ENCODE measurements at places on chromosomes 3 and 15. TPM values are rescaled to one million over a fixed set of nuclear protein-coding genes. Genes with fewer than 3 reads are reported as not detected.
A peak's percentile ranks its signal among the peaks of the same experiment; 100 is the strongest.

- DNase-seq, result no peak
Measured at GRCh38 chr3:161212906-161213305, 8.2 kb upstream of the NMD3 start.

- peak; percentile 76 for DNase-seq
Measured at GRCh38 chr15:86079508-86080266, at the start of gene AGBL1. TSS of gene AGBL1 (plus strand) at chr15:86079871.

GRCh38 chr3:194069421-194070219 lies 66.3 kb upstream of the HES1 start:
- DNase-seq, result no peak

DNA sequence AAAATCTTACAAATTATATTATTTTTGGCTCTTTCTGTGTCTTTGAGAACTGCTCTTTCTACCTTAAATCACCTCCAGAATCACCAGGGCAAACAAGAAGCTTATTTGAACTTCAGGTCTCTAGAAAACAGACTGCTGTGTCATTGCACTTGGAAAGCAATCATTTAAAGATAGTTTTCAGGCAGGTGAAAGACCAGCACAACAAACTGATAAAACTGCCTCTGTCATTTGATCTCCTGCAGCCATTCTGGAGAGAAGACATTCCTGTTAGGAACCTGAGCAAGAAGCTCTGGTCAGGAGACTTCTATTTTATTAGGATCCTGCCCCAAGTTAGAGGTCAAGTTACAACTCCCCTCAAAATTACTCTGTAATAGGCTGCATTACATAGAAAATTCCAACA lies 50.7 kb upstream of the AP4E1 start:
- DNase-seq, result no peak

DNA sequence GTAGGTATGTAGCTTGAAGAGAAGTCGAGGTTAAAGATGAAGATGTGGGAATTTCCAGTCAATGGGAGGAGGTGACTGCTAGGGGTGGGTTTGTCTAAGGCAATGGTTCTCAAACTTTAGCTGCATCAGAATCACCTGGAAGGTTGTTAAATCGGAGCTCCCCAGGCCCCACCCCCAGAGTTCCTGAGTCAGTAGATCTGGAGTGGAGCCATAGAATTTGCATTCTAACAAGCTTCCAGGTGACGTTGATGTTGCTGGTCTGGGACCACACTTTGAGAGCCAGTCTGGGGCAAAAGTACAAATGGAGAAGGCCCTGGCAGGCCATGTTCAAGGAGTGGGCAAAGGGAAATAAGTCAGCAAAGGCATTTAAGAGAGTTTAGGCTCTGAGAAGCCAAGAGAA lies 69.1 kb downstream of the CMTM8 start:
- DNase-seq, result no peak

DNA sequence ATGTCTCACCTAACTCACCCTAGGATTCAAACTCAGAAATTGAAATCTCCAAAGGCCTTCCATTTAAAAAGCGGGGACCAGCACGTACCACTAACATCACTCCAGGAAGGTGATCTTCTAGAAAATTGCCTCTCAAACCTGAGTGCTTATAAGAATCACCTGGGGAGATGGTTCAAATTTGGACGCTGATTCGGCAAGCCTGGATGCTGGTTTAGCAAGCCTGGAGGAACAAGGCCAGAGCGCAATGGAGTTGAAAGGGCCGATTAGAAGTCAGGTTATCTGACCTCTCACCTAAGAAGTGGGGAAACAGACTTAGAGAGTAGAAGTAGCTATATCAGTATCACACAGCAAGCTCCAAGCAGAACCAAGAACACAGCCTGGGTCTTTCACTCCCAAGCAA lies 68.2 kb downstream of the SSUH2 start:
- DNase-seq, result no peak

- DNase-seq, result no peak
Measured at GRCh38 chr3:190369668-190370295, 18.2 kb upstream of the CLDN16 start.

DNA sequence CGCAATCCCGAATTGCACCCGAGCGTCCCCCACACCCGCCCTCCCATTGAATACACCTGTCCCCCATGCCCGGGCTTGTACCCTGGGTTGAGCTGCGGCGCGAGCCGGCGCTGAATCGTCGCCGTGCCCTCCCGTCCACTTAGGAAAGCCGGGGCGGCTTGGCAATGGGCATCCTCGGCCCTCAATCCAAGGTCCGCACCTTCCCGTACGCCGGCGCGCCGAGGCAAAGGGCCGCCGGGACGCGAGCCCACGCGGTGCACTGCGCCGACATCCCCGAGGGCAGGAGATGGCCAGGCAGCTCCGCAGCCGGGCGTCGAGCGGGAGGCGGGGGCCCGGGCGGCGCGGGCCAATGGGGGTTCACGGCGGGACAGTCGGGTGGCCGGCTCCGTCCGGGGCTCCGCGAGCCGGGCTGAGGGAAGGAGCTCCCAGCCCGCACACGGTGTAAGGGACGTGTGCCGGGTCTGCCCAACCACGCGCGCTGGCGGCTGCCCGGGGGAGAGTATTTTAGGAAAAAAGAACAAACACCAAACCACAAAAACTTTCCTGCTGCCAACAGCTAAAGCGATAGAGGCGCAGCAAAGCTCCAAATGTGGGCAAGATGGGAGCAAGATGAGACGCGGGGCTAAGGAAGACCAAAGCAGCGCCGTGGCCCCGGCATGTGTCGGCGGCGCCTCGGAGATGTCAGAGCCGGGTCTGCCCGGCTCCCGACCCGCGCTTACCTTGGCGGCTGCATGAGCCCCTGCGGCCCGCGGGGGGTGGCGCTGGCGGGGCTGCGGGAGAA lies 621 bp downstream of the RGMA start:
- DNase-seq, result peak; percentile 61

- DNase-seq, result no peak
Measured at GRCh38 chr3:37961622-37962431, 28.8 kb upstream of the VILL start.

DNA sequence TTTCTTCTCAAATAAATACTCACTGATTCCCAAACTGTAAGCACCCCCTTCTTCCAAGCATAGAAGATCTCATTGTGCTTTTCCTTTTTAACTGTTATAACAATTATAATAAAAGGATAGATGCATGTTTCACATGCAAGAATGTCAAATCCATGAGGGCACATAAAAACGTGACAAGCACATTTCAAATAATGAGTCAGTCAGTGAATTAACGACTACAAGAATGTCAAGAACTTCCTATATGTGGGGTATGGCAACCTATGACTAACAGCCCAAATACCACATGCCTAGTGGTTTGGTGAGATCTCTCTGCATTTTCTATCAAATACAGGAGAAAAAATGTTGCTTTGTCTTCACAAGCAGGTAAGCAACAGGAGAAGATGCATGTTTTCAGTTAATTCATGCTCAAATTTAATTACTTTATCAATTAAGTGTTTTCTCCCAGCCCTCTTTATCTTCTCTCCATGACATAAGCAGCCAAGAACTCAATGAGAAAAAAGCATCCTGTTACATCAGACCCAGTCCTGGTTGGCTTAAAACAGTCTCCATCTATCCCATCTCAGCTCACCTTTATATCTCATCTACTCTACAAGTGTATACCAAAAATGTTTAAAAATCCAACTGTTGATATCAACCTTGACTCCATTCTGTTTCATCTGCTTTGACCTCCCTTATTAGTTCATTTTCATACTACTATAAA lies 181.5 kb upstream of the LMCD1 start:
- no peak for DNase-seq

DNA sequence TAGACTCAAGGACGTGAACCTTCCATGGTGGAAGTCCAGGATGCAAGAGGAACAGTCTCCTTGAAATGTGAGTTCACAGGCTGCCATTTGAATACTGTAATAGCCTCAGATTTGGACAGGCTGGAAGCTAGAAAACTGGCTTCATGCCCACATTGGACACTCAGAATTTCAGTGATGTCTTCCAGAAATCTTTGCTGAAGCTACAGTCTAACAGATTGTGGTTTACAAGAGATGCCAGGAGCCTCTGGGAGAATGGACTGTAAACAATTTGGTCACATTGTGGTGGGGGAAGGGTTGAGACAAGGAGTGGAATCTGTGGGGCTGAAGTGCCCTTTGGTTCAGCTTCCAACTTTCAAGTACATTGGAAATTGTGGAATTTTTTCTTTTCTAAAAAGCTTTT lies 252.0 kb upstream of the PROK2 start:
- no peak for DNase-seq

Gene ERICH6
- total RNA-seq, result not detected

Gene ALG1L2
- total RNA-seq, result 0.94 TPM

Gene GRIP2
- total RNA-seq, result 3.2 TPM

Gene MUSTN1
- 0.72 TPM for total RNA-seq

Gene IRAK2
- 0.61 TPM for total RNA-seq

Gene SYNPR
- total RNA-seq, result 0.64 TPM

Gene REC114
- not detected for total RNA-seq

Gene TRPM1
- total RNA-seq, result not detected
